Stimulated activated CD8-positive, alpha-beta memory T cell treated with anti-CD3 and anti-CD28 coated beads, Interleukin-7, amount 100 ng/mL, for 1 hour (primary cell): ENCODE measurements at places on chromosomes 3 and 15.
A peak's percentile ranks its signal among the peaks of the same experiment; 100 is the strongest.

DNA sequence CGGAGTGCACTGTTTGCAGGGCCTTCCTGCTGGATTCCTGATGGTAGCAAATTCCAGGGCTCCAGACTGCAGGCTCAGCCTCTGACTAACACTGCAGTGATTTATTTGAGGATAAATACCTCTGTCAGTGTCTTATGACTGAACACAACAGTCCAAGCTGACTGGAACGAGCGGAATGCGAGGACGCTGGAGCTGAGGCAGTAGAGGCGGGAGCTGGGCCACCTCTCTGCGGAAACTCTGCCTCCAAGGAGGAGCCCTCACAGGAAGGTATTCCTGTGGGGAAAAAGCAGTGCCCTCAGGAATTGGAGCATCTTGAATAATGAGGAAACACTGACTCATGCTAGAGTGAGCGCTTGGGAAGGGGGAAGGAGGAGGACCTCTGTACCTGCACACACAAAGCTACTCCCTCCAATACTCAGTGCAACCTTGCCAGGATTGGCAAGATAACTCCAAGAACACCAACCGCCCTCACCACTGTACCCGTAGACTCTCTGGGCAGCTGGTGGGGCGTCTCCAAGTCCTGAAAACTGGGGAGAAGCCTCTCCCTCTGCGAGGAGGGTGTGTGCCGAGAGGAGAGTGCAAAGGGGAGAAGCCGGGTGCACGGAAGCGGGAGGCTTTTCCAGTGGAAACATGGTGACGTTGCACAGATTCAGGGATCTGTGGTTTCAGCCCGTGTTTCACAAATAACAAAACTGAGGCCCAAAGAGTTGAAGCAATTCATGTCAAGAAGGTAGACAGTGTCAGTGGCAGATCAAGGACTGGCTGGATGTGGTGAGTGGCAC, 43.0 kb downstream of the VGLL4 start:
- no peak for DNase-seq

DNA sequence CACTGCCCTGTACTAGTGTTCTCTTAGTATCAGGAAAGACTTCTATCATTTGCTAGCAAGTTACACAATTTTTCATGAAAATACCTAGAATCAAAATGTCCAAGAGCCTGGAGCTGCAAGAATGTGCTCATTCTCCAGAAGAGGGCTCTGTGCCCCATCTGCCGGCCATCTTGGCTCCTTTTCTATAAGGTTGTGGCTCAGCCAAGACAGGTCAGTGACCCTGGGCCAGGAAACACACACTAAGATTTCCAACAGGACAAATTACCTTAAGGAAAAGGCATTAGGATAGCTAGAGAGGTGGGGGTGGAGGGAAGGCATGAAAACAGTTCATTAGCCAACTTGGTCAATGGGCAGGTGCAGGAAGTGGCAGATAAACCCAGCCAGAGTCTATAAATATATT, 20.7 kb downstream of the TIMP4 start:
- no peak for DNase-seq

GRCh38 chr3:53812434-53812833, 33.8 kb downstream of the CHDH start:
- no peak for DNase-seq

GRCh38 chr3:4935347-4935746, 43.9 kb upstream of the BHLHE40 start:
- DNase-seq, result no peak

GRCh38 chr3:116474801-116475200, 29.5 kb upstream of the LSAMP start:
- DNase-seq, result no peak

DNA sequence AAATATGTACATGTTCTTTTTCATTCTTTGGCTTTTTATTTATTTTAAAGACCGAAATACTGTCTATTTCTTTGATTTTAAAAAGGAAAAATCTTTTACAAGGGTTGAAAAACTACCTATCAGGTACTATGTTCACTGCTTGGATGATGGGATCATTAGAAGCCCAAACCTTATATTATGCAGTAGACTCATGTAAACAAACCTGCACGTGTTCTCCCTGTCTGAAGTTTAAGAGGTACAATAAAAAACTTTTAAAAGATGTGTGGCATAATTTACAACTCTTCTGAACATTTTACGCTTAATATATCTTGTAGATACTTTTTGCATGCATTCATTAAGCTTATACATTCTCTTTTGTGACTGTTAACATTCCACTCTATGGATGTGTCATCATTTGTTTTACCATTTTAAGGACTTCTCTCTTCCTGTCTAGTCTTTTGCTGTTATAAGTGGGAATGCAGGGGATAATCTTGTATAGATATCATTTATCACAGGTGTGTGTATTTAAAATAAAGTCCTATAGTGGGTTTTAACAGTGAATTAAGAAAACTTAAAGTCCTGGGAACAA, 6.2 kb downstream of the MGA start:
- DNase-seq, result no peak

GRCh38 chr3:95705786-95706418, 1108.5 kb upstream of the EPHA6 start:
- no peak for DNase-seq

DNA sequence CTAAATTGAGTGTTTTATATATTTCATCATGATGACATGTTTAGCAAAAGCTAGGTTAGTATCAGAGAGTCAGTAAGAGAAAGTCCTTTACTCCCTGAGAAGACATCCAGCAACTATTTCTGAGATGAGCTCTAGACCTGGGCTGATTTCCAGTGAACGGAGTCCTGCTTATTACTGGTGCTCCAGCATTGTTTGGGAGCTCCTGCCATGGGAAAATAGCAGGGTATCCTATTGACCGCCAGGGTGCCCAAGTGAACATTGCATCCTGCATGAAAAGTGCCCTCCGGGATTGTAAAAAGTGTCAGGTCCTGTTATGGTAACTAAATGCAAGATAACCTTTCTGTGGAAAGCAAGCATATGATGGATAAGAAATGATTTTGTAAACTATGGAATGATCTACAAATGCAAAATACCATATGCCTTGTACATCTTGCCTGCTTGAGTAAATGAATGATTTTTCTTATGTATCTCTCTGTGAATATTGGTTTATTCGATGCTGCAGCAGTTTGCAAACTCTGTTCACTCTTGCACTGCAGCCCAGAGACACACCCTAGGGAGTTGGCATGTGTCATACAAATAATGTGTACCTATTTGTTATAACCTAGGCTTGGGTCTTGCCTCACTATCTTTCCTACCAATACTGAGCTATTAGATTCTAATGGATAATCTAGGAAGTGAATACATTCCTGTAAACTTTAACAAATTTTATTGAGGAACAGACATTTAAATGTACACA, 96.7 kb downstream of the IL5RA start:
- no peak for DNase-seq

DNA sequence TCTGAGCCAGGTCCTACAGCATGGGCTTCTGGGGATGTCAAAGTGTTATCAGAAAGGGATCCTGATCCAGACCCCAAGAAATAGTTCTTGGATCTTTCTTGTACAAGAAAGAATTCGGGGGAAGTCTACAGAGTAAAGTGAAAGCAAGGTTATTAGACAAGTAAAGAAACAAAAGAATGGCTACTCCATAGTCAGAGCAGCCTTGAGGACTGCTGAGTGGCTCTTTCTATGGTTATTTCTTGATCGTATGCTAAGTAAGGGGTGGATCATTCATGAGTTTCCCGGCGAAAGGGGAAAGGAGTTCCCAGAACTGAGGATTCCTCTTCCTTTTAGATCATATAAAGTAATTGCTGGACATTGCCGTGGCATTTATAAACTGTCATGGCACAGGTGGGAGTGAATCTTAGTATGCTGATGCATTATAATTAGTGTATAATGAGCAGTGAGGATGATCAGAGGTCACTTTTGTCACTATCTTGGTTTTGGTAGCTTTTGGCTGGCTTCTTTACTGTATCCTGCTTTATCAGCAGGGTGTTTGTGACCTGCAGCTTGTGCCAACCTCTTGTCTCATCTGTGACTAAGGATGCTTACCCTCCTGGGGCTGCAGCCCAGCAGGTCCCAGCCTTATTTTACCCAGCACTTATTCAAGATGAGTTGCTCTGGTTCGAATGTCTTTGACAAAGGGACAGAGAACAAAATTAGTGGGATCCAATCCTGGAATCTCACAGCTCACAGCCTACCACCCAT, 41.0 kb downstream of the CRYGS start:
- DNase-seq, result no peak

- no peak for DNase-seq
These were observed 10.1 kb downstream of the KLF13 start for GRCh38 chr15:31336593-31337295.

GRCh38 chr3:77171026-77171425, 131.1 kb downstream of the ROBO2 start:
- no peak for DNase-seq

DNA sequence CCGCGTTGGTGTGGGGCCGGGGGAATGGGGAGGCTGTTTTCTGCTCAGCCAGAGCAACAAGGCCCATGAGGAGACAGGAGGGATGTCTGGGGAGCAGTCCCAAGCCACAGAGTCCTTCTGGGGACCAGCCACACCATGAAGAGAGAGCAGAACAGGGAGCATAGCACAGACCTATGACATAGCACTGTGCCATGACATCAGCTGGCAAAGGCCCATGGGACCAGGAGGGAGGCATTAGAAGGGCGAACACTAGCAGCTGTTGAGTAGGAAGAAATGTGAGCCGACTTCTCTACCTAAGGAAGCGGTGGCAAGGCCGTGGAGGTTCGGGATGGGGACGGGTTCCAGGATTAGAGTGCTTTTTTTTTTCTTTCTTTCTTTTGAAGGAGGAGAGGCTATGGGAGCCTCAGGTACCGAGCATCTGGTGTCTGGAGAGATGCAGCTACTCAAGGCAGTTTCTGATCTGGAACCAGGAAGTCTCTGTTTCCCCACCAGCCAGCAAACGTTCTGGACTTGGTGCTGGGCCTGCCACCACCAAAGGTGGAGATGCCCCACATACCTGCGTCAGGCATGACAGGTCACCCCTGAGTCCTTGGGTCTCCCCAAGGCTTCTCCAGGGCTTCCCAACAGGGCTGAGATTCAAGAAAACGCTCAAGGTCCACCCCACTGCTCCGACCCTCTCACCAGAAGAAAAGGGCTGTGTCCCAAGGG, 77.3 kb upstream of the CGNL1 start:
- DNase-seq, result no peak

GRCh38 chr3:64278625-64279024, 53.4 kb upstream of the PRICKLE2 start:
- no peak for DNase-seq

DNA sequence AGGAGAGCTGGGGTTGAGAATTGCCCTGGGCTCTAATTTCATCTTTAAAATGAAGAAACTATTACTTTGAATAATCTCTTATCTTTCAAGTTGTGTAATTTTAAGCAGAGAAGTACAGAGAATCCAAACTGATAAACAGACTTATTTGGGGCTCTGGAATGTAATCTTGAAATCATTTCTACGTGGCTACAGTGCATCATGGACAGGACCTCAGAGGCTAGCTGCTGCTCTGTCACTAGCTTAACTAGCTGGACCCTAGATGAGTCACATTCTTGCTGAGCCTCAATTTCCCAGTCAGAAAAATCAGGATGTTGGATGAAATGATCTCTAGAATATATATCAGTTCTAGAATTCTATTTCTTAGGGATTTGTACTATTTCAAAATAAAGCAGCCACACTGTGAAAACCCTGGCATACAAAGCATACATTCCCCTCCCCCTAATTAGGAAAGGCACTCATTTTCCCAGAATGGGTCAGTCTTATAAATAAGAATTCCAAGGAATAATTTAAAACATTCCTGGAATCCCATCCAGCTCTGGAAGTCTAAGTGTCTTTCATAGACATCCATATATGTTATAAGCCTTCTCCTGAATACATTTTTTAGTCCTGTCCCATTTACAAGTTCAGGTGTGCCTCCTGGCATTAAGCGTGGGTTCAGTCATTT, 47.2 kb downstream of the RASGRP1 start:
- no peak for DNase-seq

- peak; percentile 7 for DNase-seq
These were observed 32.8 kb downstream of the ZNF589 start for GRCh38 chr3:48273594-48274211.

DNA sequence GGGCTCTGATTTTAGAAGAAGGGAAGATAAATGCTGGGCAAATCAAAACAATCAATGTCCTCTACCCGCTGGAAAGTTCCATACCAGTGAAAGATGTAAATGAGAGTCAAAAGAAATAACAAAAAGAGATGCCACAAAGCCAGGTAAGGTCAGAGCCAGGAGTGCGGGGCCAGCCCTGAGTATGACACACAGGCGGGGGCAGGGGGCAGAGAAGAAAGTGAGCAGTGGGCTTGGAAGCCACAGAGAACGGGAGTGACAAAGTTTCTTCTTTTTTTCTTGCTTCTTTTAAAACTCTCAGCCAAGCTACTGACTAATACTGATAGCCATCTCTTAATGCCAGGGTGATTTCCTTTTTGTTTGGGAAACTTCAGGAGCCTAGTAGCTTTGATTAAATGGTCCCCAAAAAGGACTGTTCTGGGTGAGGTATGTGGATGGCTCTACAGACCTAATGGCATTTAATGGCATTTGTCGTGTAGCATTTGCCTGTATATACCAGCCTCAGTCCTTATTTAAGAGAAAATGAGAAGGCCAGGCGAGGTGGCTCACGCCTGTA, 23.1 kb upstream of the TSEN2 start:
- DNase-seq, result no peak

- DNase-seq, result no peak
These were observed 89.5 kb downstream of the DHX30 start for GRCh38 chr3:47892286-47893040.

GRCh38 chr3:53126601-53127000, 3.6 kb downstream of the RFT1 start:
- DNase-seq, result no peak

- DNase-seq, result no peak
These were observed 13.4 kb upstream of the ZBTB47 start for GRCh38 chr3:42640129-42640528.

- DNase-seq, result no peak
These were observed 90.8 kb downstream of the ANP32A start for GRCh38 chr15:68729789-68730411.

- DNase-seq, result no peak
These were observed 326.8 kb downstream of the MFSD1 start for GRCh38 chr3:159128628-159129027.

- DNase-seq, result no peak
These were observed 158.9 kb downstream of the TBC1D5 start for GRCh38 chr3:17583530-17583929.

- no peak for DNase-seq
These were observed 113.6 kb downstream of the LRTM1 start for GRCh38 chr3:54814224-54814623.

DNA sequence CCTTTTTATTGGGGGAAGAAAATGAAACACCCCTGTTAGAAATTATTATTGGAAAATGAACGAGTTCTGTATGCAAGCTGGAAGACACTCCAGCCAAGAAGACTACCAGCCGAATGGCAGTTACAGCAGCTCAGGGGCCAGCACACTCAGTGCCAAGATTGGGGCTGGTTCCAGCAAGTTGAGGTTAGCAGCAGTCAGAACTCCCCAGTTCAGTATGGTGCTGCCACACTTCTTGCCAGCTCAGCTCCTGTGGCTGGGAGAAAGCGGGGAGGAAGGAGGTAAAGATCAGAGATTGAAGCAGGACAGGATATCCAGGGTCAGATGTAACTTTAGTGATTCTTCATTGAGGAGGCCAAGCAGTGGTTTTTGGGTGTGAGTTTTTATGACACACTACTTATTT, 280.2 kb upstream of the NR2E3 start:
- DNase-seq, result no peak
